ENCODE measurements at places on chromosomes 7 and 10.

DNA sequence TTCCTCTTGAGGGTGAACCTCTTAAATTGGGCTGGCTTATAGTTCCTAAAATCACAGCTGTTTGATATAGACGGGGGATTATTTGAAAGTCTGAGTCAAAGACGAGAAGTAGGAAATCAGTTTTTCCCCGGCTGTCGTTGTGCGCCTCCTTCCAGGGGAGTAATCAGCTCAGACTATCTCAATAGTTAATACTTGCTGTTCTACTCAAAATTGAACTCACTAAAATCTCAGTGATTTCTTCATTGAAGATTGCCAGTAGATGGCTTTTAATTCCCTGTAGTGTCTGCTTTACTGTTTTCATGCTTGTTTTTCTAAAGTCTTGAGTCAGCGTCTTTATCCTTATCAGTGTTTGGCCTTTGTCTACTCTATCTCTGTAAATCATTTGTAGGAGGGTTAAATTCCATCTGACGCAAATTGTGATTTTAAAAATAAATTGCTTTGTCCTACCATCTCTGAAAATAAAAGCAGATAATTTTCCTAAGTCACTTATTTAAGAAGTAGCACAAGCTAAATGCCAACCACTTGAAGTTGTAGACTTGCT, 47.3 kb downstream of the CNNM2 start:
- no peak for DNase-seq

DNA sequence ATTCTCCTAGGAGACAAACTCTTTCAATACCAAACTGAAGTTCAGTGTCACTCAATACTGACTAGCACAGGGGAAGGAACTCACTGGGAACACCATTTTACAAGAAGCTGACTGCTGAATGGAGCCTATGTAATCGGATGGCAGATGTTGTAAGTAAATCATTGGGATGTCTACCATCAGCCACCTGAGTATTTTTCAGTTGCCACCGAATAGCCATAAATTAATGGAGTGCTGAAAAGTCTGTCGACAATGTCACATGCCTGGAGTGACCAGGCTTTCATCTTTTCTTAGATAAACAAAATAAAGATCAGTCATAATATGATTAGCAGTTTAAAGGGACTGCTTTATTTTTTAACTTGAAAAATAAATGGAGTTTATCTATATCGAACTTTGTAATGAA, 145.9 kb upstream of the SEMA3E start:
- DNase-seq, result no peak

- DNase-seq, result no peak
Measured at GRCh38 chr10:131857156-131858117, 43.4 kb upstream of the PPP2R2D start.

DNA sequence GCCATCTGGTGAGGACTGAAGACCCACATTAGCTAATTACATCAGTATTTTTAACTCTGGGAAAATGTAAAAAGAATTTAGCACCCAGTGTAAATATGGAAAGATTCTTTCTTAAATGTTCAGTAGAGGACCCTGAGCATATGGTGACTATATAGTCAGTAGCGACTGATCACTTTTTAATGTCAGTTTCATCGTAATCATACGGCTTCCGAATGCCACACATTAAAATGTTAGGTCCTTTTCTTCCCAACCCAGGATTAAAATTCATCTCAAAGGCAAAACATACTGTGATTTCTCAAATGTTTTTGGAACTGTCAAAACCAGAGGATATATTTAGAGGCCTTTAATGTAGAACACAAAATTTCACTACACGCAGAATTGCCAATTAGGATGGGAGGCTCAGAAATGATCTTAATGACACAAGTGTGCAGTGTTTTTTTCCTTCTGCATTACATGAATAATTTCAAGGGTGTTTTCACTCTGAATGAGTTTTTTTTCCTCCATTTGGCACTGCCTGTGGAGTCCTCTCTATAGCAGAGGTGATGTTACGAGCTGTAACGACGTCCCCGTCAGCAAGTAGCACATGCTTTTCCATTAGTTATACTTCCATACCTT, 382.7 kb downstream of the PAXIP1 start:
- DNase-seq, result no peak

DNA sequence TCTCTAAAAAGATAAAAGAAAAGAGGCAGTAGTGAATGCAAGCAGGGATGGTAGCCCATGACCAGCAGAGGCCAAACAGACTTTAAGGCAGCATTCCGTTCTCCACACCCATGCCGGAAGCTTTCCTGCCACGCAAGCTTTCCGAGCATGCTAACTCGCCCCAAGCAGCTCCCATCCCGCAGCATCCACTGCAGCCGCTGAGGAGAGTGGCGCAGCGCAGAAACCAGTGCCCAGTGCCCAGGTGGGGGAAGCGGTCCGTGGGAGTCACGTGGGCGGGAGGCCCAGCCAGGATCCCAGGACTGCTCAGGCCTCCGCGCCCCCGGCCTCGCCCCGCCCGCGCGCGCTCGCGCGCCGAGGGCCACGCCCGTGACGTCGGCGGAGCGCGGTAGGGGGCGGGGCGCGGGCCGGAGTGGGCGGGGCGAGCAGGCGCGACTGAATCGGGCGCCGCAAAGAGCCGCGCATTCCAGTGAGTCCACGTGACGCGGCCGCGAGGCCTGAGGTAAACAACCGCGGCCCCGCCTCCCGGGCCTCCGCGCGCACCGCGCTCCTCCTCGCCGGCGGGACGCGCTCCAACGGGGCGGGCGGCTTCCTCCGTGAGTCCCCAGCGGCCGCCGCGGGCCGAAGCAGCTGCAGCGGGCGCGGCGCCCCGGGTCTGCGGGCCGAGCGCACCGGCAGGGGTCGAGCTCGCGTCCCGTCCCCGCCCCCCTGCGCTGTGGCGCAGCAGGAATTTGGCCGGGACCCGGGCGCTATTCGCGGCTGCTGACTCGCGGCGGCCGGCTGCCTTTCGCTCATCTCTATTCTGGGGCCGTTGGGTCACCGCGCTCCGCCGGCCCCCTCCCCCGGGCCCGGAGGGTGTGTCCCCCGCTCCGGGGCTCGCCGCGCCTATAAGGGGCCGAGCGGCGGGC, at the start of gene OTUD1:
Gene OTUD1, plus strand, starts transcription at position 529 of the 905 bp plus-strand sequence. CDS start 383 bp downstream, outside the sequence.
- peak; percentile 92 for DNase-seq

DNA sequence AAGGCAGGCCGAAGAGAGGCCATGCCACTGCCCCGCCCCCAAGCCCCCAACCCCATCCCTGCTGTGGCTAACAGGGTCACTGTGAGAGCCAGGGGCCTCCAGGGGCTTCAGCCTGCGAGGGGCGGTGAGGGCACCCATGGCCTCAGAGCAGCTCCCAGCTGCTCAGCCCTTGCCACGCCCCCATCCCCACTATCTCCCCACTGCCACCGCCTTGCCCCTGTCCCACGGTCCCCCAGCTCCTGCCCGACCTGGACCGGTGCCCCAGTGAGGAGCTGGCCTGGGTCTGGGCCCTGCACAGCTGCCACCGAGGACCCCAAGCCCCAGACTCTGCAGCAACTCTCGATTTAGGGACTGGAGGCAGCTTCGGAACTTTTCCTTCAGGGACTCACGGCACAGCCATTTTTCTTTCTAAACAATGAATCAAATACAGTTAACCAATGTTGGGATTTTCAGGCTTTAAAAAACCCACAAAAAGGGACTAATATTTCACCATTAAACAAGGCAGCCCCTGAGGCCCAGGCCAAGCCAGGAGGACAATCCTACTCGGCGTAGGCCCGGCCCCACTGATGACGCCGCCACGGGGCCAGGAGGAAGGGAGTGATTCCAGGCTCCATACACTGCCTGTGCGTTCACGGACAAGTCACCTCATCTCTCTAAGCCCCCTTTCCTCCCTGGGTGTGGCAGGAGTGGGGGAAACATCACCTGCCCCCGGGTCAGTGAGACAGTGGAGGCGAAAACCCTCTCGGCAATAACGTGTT, 237.1 kb downstream of the ELFN1 start:
- DNase-seq, result no peak

DNA sequence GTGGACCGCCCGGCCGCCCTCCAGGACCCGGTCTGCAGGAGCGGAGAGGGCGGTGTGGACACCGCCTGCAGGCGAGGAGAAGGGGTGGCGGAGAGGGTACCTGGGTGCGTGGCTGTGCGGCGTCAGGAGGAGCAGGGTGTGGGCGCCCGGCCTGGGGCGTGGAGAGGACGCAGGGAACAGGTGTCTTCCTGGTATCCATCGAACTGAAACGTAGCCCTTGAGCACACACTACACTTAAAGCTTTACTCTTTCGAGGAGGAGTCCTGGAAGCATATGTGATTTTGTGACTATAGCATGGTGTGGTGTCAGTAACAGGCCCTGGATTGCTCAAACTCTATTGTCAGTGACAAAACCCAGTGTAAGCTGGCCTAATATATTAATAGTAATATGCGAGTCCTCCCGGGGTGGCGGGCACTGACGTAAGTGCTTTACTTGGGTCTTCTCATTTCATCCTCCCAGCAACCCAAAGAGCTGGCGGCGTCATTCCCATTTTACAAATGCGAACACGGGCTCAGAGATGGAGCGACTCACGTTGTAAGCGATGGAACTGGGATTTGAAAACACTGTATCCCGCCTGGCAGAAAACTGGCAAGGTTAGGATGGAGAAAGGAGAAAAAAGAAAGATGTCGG, 508 bp upstream of the TECPR1 start:
- no peak for DNase-seq

GRCh38 chr10:59793919-59794318, 40.7 kb upstream of the MRLN start:
- no peak for DNase-seq

DNA sequence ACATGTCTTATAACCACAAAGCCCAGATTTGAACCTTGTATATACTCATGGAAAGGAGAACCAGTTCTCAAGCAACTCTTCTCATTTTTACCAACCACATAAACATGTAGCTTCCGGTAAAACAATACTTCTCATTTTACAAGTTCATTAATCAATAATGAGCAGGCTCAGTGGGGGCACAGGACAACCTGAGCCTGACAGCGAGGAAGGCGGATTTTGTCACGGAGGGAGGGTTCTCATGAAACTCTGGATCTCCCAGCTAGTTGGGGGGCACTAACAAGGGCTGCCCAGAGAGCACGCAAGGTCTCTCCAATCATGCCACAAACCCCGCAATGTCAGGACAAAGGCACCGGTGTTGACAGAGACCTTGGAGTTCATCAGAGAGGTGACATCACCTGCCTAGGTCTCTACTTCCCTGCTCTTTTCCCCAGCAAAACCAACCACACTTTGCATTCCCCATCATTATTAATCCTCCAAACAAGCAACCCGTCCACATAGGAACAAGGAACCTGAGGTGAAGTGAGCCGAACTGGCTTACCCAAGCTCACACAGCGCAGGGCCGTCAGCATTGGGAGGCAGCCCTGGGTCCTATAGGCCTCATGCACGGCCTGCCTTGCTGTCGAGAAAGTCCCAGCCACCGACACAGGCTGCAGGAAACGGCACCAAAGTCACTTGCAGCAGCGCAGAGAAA, 192.1 kb upstream of the KLF14 start:
- no peak for DNase-seq

- no peak for DNase-seq
Measured at GRCh38 chr10:13338390-13339110, 9.5 kb downstream of the SEPHS1 start.

GRCh38 chr7:132655131-132655727, 79.0 kb upstream of the PLXNA4 start:
- no peak for DNase-seq

GRCh38 chr7:132797152-132797551, 220.9 kb upstream of the PLXNA4 start:
- DNase-seq, result no peak

DNA sequence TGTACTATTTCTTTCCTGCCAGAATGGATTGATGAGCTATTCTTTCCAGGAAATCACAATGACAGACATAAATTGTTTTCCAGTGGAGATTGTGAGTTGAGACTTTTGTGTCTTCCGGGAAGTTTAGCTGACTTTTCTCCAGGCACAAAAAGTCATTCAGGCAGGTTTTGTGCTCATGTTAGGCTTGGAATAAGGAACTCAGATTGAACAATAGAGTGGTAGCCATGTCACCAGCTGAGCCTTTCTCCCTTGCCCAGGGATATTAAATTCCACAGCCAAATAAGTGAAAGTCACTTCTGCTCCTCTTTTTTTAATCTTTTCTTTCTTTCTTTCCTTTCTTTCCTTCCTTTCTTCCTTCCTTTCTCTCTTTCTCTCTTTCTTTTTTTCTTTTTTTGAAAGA, 559.6 kb downstream of the GALNT17 start:
- no peak for DNase-seq

GRCh38 chr7:43756368-43757072, 2.0 kb upstream of the BLVRA start:
- DNase-seq, result peak; percentile 23

DNA sequence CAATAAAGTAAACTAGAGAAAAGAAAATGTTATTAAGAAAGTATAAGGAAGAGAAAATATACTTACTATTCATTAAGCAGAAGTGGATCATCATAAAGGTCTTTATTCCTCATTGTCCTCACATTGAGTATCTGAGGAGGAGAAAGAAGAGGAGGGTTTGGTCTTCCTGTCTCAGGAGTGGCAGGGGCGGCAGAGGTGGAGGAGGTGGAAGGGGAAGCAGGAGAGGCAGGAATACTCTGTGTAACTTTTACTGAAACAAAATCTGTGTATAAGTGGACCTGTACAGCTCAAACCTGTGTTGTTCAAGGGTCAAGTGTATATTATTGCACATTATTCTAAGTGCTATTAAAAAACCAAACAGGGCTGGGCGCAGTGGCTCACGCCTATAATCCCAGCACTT, 34.2 kb upstream of the EPC1 start:
- no peak for DNase-seq

DNA sequence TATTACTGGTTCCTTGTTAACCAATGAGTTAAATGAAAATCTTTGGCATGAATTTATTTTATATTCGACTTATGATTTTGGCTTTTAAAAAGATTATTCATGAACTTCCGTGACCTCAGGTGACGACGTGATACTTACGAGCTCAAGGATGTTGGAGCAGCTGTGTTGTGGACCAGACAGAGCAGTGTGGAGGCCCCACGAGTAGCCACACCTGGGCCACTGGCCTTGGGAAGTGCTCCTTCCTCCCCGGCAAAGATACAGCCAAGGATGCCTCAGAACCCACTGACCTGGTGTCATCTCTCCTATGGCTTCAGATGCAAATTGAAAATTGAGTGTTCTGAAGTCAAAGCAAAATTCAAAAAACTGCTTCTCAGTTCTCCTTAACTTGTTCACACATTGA, 147.5 kb upstream of the PPP2R2D start:
- no peak for DNase-seq

DNA sequence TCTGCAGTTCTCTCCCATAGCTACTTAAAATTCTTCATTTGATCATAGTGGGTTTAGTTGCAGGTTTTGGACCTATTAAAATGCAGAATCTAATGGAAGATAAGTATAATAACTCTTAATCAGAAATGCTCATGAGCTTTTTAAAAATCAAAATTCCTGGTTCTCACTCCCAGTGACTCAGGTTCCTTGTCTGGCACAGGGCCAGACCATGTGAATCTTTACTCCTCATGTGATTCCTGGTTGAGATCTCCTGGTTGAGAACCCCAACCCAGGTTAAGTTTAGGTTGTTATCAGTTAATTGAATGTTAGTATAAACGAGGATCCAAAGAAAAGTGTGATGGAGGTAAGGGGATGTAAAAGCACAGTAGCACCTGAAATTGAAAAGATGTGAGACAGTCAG, 17.5 kb upstream of the TRUB1 start:
- DNase-seq, result no peak

DNA sequence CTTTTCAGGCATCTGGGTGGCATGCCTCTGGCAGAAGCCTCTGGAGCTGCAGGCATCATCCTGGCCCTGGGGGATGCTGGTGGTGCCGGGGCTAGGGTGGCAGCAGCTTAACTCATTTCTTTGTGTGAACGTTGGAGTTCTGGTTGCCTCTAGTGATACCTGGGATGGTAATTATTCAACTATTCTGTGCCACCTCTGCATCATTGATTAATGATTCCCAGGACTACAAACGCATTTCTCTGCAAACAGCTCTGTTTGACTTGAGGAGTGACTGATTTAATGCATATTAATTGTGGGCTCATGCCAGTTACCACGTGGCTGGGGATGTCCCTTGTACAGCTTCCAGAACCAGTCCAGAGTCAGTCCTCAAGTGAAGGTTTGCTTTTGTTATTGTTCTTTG, 55.9 kb downstream of the LRRC18 start:
- DNase-seq, result no peak
